NCI-H446 (cell line): ENCODE measurements at places on chromosomes 7 and 10.

DNA sequence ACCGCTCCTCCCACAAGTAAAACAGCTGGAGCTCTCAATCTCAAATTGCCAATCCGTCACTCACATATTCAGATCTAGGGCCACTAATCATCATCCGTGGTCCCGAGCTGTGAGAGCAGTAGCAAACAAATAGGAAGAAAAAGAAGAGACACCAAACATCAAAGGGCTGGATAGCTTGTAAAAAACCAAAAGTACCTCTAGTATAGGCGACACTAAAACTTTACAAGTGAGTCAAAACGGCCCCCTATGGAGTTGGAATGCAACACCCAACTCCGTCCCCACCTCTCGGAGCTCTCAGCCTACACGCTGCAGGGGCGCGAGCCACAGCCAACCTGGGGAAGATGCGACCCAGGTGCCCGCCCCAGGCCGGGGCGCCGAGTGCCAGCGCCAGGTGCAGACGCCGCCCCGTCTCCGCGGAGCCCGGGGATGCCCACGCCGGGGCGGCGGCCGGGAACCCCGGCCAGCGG, 581 bp downstream of the FAM3C start:
- DNase-seq, result no peak

- DNase-seq, result no peak
Measured at GRCh38 chr7:110311556-110311955, 779.4 kb upstream of the LRRN3 start.

DNA sequence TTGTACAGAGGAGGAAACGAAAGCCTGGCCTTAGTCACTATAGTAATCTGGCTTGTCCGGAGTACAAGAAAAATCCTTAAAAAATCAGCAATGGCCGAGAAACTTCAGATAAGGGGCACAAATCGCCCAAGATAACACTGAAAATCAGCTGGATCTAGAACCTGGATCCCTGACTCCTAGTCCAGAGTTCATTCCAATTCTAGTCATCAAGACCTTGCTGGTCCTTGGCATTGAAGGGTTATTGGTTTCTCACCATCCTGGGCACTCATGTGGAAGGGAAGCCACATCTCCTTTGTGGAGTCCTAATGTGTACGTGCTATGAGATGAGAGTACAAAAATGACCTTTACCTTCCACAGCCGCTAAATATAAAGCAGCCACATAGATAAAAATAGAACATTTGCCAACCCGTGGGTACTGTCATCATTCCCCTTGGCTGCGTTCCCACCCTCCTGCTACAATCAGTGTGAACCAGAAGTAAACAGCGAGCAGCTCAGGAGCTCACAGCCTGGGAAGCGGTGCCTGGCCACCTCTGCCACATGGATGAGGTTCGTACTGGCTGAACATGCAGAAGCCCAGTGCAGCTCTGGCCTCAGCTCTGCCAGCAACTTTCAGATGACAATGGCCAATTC, 116.0 kb upstream of the PDLIM1 start:
- DNase-seq, result peak; percentile 53

GRCh38 chr7:102417105-102417504, 16.3 kb upstream of the ORAI2 start:
- no peak for DNase-seq

DNA sequence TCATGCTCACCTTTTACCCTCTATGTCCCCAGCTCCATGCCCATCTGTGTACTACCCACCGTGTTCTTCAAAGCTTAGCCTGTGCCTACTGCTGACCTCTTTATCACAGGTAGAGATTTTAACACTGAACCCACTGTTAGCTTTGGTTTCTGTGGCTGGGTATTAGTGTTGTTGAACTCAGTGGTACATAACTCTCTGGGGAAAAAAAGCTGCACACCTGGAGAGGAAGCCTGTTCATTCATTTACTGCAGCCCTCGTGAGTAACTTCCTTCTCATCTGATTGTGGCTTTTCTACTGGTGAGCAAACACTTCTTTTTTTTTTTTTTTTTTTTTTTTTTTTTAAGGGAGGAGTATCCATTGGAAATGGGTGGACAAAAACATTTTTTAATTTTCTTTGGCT, 326.3 kb downstream of the CCSER2 start:
- DNase-seq, result no peak

DNA sequence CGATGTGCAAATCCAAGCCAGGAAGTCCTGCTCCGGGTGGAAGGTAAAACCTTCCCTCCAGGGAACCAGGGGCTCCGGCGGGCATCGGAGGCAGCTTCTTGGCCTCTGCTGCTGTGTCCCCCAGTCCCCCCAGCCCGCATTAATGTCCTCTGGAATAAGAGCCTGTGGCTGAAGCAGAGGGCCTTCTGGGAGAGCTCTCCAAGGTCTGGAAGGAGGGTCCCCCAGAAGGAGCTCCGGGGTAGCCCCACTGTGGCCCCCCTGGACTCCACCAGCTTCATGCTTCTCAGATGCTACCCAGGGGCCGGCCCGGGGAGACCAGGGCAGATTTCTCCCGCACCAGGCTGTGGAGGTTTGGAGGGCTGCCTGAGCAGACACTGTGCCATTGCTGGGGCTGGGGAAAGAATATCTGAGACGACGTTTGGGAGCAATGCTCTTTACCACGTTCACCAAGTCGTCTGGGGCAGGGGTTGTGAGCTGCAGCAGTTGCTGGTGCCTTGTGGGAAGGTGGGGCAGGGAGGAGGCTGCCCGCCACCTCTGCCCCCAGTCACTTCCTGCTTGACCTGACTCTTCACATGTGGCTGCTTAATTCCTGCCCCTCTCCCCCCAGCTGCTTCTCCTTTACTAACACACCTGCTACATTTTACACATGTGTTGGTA, 8.3 kb downstream of the ZNF853 start:
- no peak for DNase-seq

- DNase-seq, result no peak
Measured at GRCh38 chr10:7388602-7389001, 22.2 kb downstream of the SFMBT2 start.

DNA sequence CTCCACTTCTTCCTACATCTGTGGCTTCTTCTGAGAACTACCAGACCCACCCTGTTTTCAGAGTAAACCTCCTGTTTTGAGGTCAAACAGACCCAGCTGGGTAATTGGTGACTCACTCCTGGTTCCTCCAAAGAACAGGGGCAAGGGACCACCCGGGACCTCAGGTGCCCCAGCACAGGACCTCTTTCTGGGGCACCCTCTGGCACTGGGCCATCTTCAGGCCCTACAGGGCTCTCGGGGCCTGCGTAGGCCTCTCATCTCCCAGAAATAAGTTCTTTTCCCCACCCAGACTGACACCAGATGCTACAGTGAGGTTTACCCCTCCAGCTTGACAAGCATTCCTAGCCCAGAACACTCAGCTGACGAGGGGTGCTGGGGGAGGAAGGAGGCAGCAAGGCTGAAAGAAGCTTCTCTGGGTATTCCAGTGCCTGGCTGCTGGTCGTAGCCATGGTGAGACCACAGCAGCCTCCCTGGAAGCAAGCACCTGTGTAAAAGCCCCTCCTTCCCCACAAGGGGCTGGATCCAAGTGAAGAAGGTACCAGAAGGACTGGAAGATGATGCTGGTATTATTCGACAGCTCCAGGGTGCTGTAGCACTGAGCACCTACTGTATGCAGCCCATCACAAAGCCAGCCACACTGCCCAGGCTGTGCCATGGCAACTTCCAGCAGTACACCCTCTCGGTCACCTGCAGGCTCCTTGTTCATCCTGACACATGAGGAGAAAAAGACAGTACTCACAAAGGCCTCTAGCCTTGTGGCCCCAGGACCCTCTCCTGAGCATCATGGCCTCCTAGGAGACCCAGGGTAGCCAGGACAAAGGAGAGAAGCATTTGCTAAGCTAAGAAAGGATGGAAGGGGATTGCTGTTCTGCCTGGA, 47.4 kb downstream of the ALOX5 start:
- DNase-seq, result peak; percentile 19

DNA sequence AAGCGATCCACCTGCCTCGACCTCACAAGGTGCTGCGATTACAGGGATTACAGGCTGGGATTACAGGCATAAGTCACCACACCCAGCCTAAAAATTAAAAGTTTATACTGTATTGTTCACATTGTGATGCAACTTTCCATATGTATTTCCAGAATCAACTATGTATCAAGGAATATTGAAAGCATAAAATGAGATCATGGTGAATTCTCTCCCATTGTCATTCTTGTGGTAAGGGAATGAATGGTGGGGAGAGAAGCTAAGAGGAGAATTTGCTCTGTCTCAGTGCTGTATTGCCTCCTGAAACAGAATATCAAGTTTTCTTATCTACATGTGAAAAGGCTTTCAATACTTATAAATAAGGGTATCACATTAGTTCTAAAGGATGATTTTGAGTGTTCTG, 81.7 kb downstream of the CD36 start:
- DNase-seq, result no peak

DNA sequence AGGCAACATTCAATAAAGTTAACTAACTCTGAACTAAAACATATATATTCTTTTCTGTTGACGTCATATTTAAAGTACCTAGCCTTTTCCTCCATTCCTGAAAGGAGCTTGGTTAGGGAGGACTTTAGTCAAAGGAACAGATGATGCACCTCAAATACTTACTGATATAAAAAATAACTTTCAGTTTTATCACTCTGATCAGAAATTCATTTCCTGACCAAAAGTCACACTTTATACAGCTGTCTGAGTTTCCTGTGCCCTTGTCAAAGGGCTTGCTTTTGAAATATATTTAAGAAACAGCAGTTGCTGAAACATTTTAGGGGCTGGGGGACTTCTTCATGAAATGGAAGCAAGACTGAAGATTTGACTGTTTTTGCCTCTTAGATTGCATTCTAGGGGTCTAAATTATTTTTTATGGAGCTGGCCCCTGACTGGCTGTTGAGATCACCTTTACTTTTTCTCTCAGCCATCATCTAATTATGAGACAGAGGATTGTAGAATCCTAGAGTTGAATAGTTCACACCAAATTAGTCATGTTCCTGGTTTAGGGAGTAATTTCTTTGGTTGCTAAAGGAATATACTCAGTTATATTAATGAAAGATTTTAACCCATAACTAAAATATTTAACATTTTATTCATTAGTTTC, 46.6 kb downstream of the GLCCI1 start:
- DNase-seq, result no peak

- DNase-seq, result no peak
Measured at GRCh38 chr10:14429043-14429700, 98.4 kb upstream of the FRMD4A start.

DNA sequence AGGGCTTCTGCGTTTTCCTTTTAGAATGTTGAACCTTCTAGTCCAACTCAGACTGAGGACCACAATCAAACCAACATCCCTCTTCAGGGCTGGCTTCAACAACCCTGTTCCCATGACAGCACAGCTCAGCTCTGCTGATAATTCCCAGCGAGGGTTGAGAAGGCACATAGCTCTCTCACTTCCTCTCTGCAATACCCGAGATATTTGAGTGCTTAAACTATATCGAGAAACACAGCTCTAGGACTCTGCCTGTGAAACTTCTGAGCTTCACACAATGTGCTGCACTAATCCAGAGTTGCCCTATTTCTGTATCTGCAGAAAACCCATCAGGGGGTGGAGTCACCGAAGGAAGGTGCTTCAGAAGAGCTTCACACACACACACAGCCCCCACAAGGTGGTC, 1.6 kb upstream of the ADARB2 start:
- no peak for DNase-seq

DNA sequence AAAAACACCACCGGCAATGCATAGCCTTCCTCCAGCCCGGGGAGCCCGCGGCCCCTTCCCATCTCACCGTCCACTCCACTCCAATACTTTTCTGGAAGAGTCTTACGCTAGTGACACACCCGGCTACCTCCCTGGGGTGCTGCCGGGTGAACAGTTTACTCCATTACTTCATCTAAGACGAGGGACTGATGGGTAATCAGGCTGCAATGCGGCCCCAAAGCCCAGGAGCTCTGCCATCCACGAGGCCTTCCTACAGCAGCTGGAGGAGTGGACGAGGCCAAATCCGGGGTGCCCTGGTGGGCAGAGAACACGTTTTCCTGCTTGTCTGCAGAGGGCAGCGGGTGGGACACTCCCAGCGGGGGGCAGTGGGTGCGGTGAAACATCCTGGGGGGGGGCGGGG, 356.2 kb upstream of the SHH start:
- no peak for DNase-seq

- no peak for DNase-seq
Measured at GRCh38 chr10:89327803-89328441, at the start of gene IFIT3. Gene IFIT3 (plus strand): TSS chr10:89327997. CDS start chr10:89328074, 77 bp downstream.

DNA sequence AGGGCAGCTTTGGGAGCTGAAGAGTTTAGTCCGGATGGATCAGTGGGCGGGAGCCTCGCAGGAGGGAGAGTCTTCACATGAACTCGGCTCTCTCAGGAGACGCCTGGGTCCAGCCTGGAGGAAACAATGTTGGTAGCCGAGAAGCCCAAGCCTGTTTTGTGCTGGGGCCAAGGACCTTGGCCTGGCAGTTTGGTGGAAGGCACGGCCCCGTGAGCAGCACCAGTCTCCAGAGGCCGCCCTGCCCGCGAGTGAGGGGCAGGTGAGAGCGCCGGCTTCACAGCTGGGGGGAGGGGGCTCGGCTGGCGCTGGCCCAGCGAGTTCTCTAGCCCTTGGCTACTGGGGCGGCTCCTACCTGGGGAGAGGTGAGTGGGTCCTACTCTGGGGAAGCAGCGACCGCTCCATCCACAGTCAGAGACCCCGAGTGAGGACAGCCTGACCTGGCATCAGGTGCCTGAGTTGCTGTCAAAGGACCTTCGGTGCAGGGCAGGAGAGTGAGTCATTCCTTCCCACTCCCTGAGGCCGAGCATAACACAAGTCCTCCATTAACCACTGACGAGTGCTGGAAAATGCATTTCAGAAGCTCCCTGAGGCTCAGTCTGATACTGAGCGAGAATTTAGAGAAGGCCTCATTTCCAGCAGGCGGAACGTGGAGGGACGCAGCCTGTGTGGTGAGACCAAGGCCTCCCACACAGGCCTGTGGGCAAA, 89.3 kb upstream of the DIP2C start:
- no peak for DNase-seq

DNA sequence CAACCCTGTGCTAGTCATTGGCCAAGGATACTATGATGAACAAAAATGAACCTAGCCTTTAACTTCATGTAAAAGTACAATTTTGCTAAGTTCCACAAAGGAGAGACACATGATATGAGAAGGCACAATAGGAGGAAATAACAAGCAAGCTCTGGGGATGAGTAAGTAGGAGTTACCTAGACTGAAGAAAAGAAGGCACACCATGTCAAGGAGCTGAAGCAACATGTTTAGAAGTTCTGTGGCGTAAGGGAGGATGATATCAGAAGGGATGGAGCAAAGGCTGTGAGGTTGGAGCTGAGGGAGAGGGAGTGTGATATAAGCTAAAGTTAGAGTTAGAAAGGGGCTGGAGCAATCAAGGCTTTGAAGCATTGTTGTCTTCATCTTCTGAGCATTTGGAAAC, 25.6 kb downstream of the KIFBP start:
- no peak for DNase-seq

GRCh38 chr10:14008740-14009080, 322.0 kb downstream of the FRMD4A start:
- no peak for DNase-seq

- DNase-seq, result no peak
Measured at GRCh38 chr7:11274074-11274473, 300.4 kb downstream of the PHF14 start.

- no peak for DNase-seq
Measured at GRCh38 chr7:75738604-75738974, at the start of gene HIP1. Gene HIP1 (minus strand): TSS chr7:75738941. CDS start chr7:75738920, 21 bp downstream.

GRCh38 chr7:129017264-129017663, 37.6 kb downstream of the TNPO3 start:
- DNase-seq, result no peak
